Inflammatory macrophage treated with lipopolysaccharide for 4 hours (primary cell): ENCODE measurements at places on chromosomes 1 and 21.

- no peak for DNase-seq
Observed at GRCh38 chr1:41357451-41358101, 3.7 kb upstream of the FOXO6 start.

- no peak for DNase-seq
Observed at GRCh38 chr21:17513214-17514123, 626 bp downstream of the CXADR start.

DNA sequence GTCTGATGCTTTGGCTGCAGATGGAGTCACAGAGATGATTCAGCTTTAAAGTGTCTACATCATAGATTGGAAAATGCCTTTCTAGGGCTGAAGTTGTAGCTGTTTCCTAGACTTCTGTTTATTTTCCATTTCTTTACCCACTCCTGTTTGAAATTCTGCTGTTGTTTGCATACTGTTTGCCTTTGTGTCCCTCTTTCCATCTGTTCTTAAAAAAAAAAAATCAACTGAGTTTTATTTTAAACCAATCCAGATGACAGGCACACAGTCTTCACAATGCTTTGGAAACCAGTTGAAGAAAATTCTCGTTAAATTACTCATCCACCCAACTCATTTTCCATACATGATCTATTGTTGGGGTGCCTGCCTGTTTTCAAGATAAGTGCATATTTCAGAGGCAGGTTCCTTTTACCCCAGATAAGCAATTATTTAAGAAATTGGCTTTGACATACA is 245.9 kb downstream of the DISC1 start:
- no peak for DNase-seq

GRCh38 chr1:203051841-203052324 is 25.6 kb downstream of the PPFIA4 start:
- no peak for DNase-seq

DNA sequence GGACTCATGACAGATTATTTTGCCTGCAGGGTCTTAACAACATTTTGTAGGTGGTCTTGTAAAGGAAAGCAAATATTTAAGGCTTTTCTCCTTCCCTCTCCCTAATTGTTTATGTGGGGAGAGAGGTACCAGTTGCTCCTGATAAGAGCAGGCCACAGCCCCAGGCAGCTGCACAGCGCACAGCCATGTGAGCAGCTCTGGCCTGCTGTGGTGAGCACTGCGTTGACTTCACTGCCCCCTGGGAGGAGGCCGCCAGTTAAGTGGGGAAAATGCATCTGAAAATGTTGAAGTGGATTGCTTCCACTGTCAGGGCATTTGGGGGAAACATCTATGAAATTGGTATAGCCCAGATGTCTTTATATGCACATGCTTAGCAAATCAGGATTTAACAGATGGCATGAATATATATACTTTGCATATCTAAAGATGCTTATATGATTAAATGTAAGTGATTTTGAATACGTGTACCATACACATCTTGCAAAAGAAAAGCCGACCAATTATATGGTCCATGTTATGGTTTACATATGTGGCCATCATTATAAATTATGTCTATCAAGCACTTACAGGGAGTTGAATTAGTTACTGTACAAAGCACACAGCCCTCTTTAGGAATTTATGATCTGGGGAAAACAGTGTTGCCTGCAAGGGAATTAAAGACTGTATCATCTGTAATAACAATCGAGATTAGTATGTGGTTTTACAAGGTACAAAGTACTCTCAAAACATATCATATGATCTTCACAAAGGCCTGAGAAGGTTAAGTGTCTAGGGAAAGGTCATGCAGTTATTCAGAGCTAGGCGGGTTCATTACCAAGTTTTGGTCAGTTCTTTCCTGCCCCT is 132.1 kb downstream of the RHOU start:
- DNase-seq: no peak

- DNase-seq: peak; percentile 64
Observed at GRCh38 chr1:178189814-178190213, 95.9 kb downstream of the RASAL2 start.

DNA sequence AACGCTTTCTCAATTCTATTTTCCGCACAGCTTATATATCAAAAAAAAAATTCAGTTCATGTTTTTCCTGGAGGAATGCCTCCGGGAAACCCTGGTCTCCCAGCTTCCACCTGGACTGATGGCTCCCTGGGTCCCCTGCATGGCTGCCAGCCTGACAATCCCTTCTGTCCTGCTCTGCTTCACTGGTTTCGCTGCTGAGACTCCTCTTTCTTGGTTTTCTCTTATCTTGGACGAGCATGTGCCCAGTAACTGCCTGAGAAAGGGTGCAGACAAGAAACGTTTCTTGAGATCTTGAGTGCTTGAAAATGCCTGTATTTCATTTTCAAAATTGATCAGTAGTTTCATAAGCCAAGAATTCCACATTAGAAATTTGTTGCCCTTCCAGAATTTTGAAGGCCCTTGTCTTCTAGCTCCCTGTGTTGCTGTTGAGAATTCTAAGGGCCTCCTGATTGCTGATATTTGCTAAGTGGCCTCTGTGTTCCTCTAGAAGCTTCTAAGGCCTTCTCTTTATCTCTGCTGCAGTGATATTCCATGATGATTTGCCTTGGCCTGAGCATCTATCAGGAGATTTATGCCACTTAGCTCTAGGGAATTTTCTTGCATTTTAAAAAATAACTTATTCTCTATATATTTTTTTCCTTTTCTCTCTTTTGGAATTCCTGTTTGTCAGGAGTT is 44.7 kb downstream of the ETS2 start:
- DNase-seq: no peak
